ENCODE measurements at places on chromosomes 2 and 18.

DNA sequence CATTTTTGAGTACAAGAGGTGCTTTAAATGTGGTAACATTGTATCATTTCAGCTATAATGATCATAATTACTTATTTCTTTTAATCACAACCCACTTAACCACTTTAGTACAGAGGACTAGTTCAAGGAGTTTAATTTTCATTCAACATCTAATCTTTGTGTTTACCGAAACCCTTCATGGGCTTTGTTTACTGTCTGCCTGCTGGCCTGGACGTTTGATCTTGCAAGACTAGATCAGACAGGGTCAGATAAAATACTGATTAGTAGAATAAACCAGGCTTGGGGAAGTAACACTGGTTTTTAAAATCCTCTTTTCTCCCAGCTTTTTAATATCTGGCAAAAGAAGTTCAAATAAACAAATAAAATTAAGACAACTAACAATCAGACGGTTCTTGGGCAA is 93.6 kb downstream of the SATB2 start:
- no peak for DNase-seq
- H3K27ac ChIP-seq, result no peak overlapping the region
- no peaks in the 10 kb centered on the region for H3K27me3 ChIP-seq
- H3K36me3 ChIP-seq, result no peaks in the 10 kb centered on the region
- no peaks in the 10 kb centered on the region for H3K4me1 ChIP-seq
- no peak overlapping the region for H3K4me3 ChIP-seq

DNA sequence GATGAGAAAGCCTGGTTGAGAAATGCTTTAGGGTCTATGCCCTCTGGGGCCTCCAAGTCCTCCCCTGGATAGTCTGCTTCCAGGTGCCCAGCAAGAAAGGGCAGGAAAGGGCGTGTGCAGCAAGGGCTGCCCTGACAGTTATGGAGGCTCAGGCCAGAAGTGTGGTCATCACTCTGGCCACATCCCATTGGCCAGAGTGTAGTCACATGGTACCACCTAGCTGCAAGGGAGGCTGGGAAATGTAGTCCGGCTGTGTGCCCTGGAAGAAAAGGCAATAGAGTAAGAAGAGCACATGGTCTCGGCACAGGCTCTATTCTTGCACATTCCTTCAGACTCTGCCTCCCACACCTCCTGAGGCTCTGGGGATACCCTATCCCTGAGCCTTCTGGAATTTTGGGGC is 35.7 kb downstream of the ODC1 start:
- no peaks in the 10 kb centered on the region for H3K27me3 ChIP-seq
- H3K4me3 ChIP-seq, result no peak overlapping the region
- H3K4me1 ChIP-seq, result peaks cover 44% of the 10 kb centered on the region
- H3K27ac ChIP-seq, result no peak overlapping the region

DNA sequence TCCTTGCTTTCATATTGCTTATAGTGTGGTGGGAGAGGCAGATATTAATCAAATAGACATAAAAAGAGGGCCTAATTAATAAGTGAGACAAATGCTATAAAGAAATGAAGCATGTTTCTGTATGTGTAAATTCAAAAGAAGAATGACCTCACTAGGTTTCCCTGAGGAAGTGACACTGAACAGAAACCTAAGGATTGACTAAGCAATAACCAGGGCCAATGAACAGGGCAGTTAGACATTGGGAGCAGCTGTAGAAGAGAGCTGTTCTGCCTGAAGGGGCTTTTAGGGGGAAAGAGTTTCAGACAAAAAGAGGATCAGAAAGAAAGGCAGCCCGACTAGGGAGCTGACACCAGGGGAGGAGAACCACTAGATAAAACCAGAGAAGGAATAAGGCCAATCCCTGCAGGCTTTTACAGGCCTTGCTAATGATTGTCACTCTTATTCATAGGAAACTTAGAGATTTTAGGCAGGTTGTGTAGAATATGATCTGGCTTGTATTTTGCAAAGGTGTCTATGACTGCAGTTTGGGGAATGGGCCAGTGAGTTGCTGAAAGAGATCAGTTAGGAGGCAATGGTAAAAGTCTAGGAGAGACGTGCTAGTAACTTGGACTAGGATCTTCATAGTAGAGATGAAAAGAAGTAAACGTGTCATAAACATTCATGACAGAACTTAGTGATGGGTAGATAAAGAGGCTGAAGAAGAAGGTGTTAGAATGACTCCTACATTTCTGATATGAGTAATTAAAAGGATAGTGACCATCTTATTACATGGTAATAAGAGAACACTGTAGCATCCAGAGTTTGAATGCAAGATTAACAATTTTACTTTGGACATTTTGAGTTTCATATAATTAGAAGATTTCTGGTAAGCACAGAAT is 26.8 kb upstream of the NABP1 start:
- H3K27ac ChIP-seq, result no peak overlapping the region
- no peak overlapping the region for H3K4me3 ChIP-seq
- H3K4me1 ChIP-seq, result no peaks in the 10 kb centered on the region
- no peaks in the 10 kb centered on the region for H3K27me3 ChIP-seq
- no peaks in the 10 kb centered on the region for H3K36me3 ChIP-seq

GRCh38 chr2:67776276-67776675 is 286.5 kb downstream of the C1D start:
- no peak overlapping the region for H3K27ac ChIP-seq
- no peak overlapping the region for H3K4me3 ChIP-seq
- no peaks in the 10 kb centered on the region for H3K36me3 ChIP-seq

GRCh38 chr2:62565309-62565908 is 59.4 kb upstream of the TMEM17 start:
- peaks cover 6% of the 10 kb centered on the region for H3K4me1 ChIP-seq
- H3K27me3 ChIP-seq, result peaks cover 5% of the 10 kb centered on the region
- H3K27ac ChIP-seq, result no peak overlapping the region
- no peak for DNase-seq

DNA sequence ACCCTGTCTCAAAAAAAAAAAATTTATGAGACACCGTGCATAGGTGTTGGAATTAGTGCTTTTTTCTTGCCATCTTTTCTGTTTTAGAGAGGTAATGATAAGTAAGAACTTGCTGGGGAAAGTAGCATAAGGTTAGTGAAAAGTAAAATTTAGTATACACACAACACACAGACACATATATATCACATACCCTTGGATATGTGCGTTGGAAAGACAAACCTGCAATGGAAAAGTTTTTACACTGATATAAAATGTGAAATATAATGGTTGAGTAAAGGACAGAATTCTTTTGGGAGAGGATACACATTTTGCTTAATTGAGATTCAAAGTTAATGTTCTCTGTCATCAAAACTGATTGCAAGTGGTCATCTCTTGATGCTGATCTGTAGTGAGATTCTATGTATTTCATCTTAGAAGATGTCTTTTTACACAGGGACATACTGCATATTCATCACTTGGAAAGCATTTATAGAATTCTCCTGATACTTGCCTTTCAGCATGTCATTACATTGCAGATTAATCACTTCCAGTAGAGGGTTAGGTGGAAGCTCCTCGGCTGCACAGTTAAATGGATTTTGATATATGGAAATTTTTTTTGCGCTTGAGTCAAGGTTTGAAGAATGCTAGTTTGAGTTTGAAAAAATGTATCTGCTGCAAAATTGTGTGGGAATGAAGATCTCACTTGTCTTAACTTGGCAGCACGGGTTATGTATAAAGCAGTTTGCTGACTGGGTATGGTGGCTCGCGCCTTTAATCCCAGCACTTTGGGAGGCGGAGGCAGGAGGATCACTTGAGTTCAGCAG is 13.5 kb downstream of the PPP1CB start:
- no peaks in the 10 kb centered on the region for H3K27me3 ChIP-seq
- no peak for DNase-seq
- no peak overlapping the region for H3K27ac ChIP-seq
- peaks cover 99% of the 10 kb centered on the region for H3K4me1 ChIP-seq
- peaks cover 11% of the 10 kb centered on the region for H3K36me3 ChIP-seq
- H3K4me3 ChIP-seq, result no peak overlapping the region

All from left ventricle myocardium inferior (tissue), 1 donor.